ENCODE measurements at places on chromosomes 5 and 9. TPM values are rescaled to one million over a fixed set of nuclear protein-coding genes. Genes with fewer than 3 reads are reported as not detected.

- no peak for DNase-seq
- no peaks in the 10 kb centered on the region for H3K27me3 ChIP-seq
- peaks cover 15% of the 10 kb centered on the region for H3K36me3 ChIP-seq
- no peak overlapping the region for H3K27ac ChIP-seq
- H3K4me1 ChIP-seq, result peaks cover 12% of the 10 kb centered on the region
Observed at GRCh38 chr9:37976714-37977477, 73.0 kb upstream of the SLC25A51 start.

GRCh38 chr9:91001146-91001611, 199.6 kb downstream of the SYK start:
- H3K4me3 ChIP-seq, result no peak overlapping the region
- H3K27ac ChIP-seq, result no peak overlapping the region
- no peaks in the 10 kb centered on the region for H3K36me3 ChIP-seq
- DNase-seq, result no peak
- peaks cover 5% of the 10 kb centered on the region for H3K4me1 ChIP-seq

Gene TOPORS
- 8.4 TPM for total RNA-seq

- H3K4me3 ChIP-seq, result no peak overlapping the region
- H3K36me3 ChIP-seq, result no peaks in the 10 kb centered on the region
- no peaks in the 10 kb centered on the region for H3K27me3 ChIP-seq
- no peak for DNase-seq
- H3K4me1 ChIP-seq, result peaks cover 48% of the 10 kb centered on the region
Observed at GRCh38 chr5:41093803-41094202, 22.7 kb upstream of the MROH2B start.

Gene PRLR
- 0.66 TPM for total RNA-seq

GRCh38 chr9:75333624-75334023, 245.3 kb downstream of the OSTF1 start:
- H3K4me1 ChIP-seq, result no peaks in the 10 kb centered on the region
- no peaks in the 10 kb centered on the region for H3K36me3 ChIP-seq
- no peaks in the 10 kb centered on the region for H3K27me3 ChIP-seq

DNA sequence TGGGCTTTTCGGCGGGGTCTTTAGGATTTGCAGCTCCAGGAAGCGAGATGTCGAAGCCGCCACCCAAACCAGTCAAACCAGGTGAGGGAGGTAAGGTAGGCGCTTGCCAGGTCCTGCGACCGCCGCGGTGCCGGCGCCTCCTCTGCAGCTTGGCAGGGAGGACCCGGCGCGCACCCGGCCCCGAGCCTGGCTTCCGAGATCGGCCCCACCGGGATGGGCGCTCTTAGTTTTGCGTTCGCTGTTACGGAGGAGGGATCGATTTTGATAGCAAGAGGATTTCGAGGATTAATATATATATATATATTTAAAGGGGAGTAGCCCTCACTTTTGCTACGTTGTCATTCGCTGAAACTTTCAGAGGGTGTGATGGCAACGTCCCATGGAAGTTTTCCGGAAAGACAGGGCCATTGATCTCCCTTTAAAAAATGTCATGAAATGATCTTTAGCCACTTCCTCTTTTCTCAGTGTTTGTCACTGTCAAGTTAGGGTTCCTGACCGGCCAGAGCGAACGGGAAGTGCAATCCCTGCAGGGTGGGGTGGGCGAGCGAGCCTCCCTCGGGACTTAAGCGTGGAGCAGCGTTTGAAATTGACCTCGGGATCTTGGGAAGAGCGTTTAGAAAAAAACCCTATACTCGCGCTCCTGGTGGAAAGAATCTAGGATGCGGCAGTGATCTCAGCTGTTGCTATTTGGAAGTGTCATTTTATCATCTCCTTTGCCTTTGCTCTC, 495 bp downstream of the OSTF1 start:
- peaks cover 84% of the 10 kb centered on the region for H3K4me1 ChIP-seq
- H3K27me3 ChIP-seq, result no peaks in the 10 kb centered on the region
- DNase-seq, result peak; percentile 74

Gene TMEM174
- total RNA-seq, result not detected

Gene CDKN2B
- total RNA-seq, result 0.82 TPM

DNA sequence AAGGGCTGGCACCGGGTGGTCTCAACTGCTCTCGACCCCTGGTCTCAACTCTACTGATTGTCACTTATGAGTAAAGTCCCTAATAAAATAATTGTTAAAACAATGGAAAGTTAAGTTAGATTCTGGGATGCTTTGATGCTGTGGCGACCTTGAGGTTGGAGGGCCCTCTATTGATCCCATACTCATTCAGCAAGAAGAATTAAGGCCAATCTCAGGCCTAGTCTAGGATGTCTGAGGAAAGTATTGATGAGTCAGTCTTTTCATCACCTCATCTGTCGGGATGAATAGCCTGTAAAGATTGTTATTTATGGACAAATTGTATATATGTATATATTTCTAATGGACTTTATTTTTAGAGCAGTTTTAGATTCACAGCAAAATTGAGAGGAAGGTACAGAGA, 50.8 kb downstream of the WDR36 start:
- no peak for DNase-seq
- no peaks in the 10 kb centered on the region for H3K27me3 ChIP-seq
- H3K36me3 ChIP-seq, result no peaks in the 10 kb centered on the region
- no peak overlapping the region for H3K4me3 ChIP-seq
- peaks cover 8% of the 10 kb centered on the region for H3K4me1 ChIP-seq

GRCh38 chr9:127578627-127578951, 33.5 kb upstream of the STXBP1 start:
- H3K27me3 ChIP-seq, result no peaks in the 10 kb centered on the region
- peak overlapping the region; percentile 46 for H3K4me3 ChIP-seq
- H3K36me3 ChIP-seq, result no peaks in the 10 kb centered on the region
- DNase-seq, result no peak
- peak overlapping the region; percentile 84 for H3K27ac ChIP-seq
- H3K4me1 ChIP-seq, result peaks cover 35% of the 10 kb centered on the region

- no peak overlapping the region for H3K27ac ChIP-seq
- no peak for DNase-seq
- H3K4me1 ChIP-seq, result no peaks in the 10 kb centered on the region
- no peak overlapping the region for H3K4me3 ChIP-seq
- no peaks in the 10 kb centered on the region for H3K27me3 ChIP-seq
Observed at GRCh38 chr5:132566657-132567056, 9.9 kb downstream of the RAD50 start.

GRCh38 chr9:27940535-27940934, 367.3 kb upstream of the C9orf72 start:
- H3K4me1 ChIP-seq, result no peaks in the 10 kb centered on the region
- DNase-seq, result no peak
- H3K27ac ChIP-seq, result no peak overlapping the region
- no peak overlapping the region for H3K4me3 ChIP-seq
- no peaks in the 10 kb centered on the region for H3K27me3 ChIP-seq

Gene PLPPR1
- not detected for total RNA-seq

- no peaks in the 10 kb centered on the region for H3K36me3 ChIP-seq
- no peak for DNase-seq
- H3K4me1 ChIP-seq, result peaks cover 28% of the 10 kb centered on the region
- H3K4me3 ChIP-seq, result peak overlapping the region; percentile 82
Observed at GRCh38 chr5:129905473-129906176, 1.4 kb downstream of the CHSY3 start.

Gene SLC12A2
- total RNA-seq, result 11.5 TPM

DNA sequence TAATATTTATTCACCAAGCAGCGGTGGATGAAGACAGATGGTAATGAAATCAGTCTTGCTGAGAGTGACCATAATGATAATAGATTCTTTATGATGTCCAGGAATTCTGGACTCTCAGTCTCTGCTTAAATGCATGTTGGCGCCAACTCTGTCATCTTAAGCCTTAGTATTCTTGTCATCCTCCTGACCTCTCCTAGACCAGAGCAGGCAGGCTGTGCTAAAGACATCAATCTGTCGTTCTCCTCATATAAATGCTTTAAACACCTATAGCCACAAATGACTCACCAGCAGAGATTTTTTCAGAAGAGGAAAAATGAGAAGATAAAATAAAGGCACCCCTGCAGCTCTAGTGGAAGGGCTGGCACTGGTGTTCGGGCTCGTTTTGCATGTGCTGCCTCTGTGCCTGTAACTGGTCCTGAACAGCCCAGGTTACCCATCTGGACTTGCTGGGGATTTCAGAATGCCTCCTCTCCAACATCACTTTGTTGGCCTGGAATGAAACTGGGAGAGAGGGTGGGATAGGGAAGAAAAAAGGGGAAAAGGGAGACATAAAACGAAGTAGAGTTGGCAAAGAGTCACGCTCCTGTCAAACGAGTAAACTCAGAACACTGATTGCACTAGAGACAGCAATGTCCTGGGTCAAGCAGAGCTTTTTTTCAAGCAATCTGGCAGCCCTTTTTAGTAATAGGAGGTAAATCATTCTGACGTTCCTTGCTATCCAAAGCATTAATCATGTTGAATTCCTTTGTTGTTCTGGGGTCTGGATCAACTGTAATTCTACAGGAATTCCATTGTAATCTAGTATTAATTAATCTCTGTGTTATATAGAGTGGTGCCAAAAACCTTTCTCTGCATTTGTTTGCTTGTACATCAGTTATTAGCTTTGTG, 195.5 kb upstream of the CLINT1 start:
- peaks cover 52% of the 10 kb centered on the region for H3K27me3 ChIP-seq
- H3K4me3 ChIP-seq, result no peak overlapping the region

- H3K4me3 ChIP-seq, result no peak overlapping the region
- H3K4me1 ChIP-seq, result peaks cover 21% of the 10 kb centered on the region
- H3K36me3 ChIP-seq, result no peaks in the 10 kb centered on the region
- no peak for DNase-seq
- peak overlapping the region; percentile 83 for H3K27ac ChIP-seq
Observed at GRCh38 chr5:23026252-23027170, 173.4 kb upstream of the CDH12 start.
